C1 segment of cervical spinal cord (tissue), 14 donors: ENCODE measurements at places on chromosomes 4 and X.

DNA sequence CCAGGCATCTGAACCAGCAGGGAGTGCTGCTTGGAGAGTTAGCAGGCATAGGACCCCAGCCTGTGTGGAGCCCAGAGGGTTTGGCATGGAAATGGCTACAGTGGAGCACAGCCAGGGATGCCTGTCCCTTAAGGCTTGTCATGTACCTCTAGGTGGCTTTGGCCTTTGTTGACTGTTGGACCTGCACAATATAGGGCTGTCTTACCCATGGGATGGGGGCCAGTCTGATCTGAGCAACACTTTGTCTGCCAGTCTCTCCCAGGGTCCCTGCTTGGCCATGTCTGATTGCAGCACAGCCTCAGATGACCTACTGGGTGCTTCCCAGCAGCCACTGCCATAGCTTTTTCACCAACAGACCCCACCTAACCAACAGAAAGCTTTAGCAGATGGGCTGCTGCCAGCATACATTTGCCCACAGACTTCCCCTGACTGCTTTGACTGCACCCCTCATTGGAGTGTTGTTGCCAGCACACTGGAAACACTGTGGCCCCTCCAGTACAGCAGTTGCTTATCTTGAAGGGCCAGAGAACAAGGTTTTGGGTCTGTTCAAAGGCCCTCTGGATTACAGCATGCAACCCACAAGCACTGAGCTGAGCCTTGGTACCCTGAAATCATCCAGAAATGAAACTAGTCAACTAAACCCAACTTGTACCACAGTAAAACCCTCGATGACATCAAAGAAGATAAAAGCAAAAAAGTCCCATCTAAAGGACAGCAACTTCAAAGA lies 22.1 kb downstream of the ANAPC10 start:
- no peak for DNase-seq

DNA sequence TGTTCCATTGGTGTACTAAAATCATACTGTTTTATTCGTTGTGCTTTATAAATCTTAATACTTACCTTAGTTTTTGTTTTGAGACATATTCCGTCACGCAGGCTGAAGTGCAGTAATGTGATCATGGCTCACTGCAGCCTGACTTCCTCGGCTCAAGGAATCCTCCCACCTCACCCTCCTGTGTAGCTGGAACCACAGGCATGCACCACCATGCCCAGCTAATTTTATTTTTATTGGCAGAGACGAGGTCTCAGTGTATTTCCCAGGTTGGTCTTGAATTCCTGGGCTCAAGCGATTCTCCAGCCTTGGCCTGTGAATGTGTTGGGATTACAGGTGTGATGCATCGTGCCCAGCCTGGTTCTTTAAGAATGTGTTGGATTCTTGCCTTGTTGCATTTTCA lies 24.4 kb upstream of the DCK start:
- DNase-seq, result no peak

GRCh38 chr4:57234252-57234775 lies 124.1 kb upstream of the IGFBP7 start:
- no peak for DNase-seq

GRCh38 chr4:102318105-102318504 lies 27.2 kb downstream of the SLC39A8 start:
- DNase-seq, result no peak

DNA sequence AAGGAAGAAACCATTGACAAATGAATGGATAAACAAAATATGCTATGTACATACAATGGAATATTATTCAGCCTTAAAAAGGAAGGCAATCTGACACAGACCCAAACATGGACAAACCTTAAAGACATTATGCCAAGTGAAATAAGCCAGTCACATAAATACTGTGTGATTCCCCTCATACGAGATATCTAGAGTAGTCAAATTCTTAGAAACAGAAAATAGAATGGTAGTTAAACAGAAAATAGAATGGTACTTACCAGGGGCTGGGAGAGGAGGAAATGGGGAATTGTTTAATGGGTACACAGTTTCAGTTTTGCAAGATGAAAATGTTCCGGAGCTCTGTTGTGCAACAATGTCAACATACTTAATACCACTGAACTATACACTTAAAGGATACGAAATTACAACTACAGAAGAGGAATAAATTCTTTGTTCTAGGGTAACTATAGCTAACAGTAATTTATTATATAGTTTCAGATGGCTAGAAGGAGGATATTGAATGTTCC lies 47.8 kb upstream of the DUSP21 start:
- DNase-seq, result no peak

DNA sequence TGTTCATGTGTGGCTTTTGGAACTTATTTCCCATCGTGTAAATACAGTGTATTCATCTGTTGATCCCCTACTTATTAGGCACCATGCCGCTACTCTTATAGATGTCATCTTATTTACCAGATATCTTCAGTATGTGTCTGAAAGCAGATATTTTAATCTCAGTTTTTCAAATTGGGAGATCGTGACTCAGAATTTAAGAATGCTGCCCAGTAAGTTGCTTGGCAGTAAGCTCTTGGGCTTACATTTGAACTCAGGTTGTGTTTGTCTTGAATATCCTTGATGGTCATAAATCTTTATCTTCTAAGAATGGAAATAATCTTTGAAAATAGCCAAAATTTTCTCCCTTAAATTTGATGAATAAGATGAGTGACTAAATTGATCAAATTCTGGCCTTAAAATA lies 45.9 kb upstream of the RPA4 start:
- no peak for DNase-seq

GRCh38 chrX:138719396-138719795 lies 7.9 kb upstream of the FGF13 start:
- no peak for DNase-seq

- no peak for DNase-seq
These were observed 114.3 kb downstream of the NKX6-1 start for GRCh38 chr4:84384801-84385200.

DNA sequence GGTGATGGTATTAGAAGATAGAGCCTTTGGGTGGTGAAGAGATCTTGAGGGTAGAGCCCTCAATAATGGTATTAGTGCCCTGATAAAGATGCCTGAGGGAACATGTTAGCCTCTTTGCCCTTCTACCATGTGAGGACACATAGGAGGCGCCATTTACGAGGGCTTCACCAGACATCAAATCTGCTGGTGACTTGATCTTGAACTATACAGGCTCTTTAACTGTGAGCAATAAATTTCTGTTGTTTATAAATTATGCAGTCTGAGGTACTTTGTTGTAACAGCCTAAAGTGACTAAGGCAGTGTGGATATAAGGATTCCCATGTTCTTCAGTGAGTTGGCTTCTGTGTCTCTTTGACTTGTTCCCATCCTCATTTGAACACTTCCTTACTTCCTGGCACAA lies 11.8 kb downstream of the MOB1B start:
- DNase-seq, result no peak

DNA sequence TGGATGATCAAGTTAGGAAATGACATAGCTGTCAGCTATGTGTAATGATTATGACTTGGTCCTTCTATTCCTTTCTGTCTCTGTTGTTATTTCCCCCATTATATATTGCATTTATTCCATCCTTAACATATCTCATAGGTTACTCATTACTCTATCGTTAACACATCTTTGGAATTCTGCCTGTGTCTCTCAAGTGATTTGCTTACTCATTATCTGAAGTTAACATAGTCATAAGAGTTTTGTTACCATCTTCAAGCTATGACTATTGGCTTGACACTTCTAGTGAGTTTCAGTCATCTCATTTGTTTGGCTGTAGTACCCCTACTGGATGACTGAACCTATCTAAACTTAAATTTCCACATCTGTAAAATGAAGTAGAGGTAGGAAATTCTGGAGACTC lies 286.1 kb upstream of the PPP1R2C start:
- DNase-seq, result no peak

DNA sequence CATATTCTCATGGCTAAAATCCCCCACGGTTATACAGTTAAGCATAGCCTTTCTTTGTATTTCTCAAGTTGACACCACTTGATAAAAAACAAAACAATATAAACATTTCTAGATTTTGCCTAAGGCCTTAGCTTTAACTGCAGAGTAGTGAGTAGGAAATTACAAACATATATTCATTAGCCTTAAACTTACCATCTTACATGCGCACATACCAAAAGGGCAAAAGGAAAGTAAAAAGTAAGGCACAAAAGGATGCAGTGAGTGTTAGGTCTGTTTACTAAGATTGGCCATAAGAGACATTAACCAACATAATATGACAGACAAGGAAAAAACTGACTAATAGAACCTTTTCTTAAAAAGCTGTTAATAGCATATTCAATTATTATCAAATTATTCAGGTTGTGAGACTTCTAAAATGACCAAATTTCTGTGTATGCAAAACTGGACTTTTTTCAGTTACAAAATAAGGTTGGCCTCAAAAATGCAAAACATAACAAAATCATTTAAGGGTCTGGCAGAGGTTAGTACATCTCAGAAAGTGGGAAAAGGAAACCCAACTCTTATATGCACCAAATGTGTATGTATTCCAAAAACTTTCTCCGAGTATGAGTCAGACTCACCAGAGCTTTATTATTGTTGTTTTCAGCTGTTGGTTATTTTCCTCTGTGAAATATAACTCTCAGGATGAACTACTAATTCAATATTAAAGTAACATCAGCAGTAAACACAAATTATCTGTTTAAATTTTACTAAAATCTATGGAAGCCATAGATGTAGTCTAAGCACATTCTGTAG lies 39.9 kb downstream of the SEPSECS start:
- no peak for DNase-seq

- DNase-seq, result no peak
These were observed 36.6 kb downstream of the SMARCAD1 start for GRCh38 chr4:94244087-94244828.

DNA sequence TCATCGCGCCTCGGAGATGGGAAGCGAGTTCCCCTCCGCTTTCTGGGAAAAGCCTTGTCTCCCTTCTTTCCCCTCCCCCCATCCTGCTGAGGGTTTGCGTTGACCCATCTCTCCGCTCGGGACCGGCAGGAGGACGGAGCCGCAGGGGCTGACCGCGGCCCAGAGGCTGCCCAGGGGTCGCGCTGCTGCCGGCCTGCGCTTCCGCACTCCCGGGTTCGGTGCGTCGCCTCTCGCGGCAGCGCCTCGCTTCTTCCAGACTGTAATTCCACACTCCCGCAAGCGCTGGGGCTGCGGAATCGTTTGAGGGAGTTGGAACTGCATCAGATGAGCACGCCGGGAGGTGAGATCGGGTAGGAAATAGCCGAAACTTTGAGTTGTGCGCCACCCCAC lies 88.3 kb downstream of the BCOR start:
- DNase-seq, result no peak

- DNase-seq, result no peak
These were observed 2.5 kb downstream of the COQ2 start for GRCh38 chr4:83282049-83282535.

DNA sequence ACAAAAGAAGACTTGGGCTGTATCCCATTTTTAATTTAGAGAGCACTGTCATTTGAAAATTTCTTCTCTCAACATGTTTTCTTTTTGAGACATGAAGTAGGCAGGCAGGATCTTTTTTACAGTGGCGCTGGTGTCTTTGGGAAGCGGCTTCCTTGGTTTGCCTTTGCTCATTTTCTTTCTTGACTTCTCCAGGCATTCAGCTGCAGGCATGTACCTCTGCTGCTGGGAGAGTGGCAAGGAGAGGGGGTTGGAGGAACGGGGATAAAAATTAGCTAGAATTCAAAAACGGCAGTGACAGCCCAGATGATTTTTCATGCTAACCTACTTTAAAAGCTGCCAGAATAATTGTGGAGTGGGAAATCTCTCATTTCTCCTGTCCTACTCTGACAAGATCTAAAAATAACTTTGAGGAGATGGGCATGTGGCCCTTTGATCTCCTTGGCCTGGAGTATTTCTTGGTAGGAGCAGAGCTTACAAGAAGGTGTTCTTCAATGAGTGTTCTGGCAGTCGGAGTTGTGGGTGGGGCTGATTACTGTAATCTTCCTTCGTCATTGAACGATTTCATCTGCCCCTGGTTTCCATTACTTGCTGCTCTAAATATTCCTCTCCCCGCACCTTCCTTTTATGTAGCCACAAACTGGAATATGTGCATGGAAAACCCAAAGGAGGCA lies 54.8 kb downstream of the TBL1X start:
- DNase-seq, result no peak

- no peak for DNase-seq
These were observed 383.1 kb upstream of the LCORL start for GRCh38 chr4:18404642-18405041.
